NK-92 treated with Interleukin-12 subunit alpha and Interleukin-12 subunit beta, amount 100 ng/mL, for 24 hours (cell line): ENCODE measurements at places on chromosomes 3 and 15.

- DNase-seq: no peak
Measured at GRCh38 chr15:90903733-90904536, 833 bp downstream of the MAN2A2 start.

DNA sequence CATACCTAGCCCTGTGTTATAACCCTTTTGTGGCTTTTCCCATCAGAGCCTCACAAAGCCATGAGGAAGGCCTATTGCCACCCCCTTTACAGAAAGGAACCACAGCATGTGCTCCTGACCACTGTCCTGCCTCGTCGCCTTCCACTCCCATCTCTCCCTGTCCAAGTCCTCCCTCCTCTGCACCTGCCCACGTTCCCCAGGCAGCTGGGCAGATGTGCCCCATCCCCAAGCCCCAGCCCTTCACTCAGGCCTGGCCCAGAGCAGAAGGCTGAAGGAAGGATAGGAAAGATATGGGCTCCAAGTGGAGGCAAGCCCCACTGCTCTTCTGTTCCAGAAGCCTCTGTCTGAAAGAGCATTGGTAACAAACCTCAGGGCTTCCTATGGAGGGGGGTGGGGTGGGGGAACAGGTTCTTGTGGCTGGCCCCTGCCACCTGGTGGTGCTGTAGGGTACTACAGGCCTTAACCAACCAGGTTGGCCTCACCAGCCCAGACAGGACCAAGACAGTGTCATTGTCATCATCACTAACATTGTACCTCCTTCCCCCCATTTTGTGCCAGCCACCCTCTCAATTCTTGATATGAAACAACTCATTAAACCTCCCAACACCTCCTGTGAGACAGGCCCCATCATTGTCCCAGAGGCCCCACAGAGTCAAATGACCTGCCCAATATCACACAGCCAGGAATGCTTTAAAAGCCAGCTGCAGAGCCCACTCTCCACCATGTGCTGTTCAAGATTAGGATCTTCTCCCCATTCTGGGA lies 10.0 kb downstream of the POC1A start:
- peak; percentile 41 for DNase-seq

DNA sequence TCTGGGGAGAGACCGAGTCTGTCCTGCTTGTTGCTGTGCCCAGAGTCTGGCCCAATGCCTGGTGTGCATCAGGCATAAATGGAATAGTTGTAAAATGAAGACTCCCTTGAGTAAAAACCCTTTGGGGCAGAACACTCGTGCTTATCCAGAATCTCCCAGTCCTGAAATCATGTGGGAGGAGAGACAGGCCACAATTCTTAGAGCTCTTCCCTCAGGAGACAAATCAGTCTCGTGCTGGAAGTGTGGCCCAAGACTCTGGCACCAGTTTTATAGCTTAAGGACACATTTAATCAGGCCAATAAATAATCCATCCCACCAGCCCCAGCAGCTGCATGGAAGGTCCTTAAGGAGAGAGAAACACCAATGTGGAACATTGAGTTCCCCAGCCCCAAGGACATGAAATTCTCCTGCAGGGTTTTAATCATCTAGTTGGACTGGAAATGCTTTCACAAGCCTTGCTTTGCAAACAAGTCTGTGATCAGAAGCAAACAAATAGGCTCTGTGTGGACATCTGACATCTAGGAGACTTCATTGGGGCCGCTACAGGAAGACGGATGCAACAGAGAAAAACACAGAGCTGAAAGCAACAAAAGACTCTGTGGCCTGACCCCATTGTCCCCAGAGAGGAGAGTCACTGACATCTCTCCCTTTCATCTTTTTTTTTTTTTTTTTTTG lies 70.4 kb downstream of the LSM3 start:
- no peak for DNase-seq

- DNase-seq: no peak
Measured at GRCh38 chr3:22585504-22585903, 617.6 kb upstream of the UBE2E2 start.

GRCh38 chr3:42957573-42957972 lies 21.5 kb upstream of the GASK1A start:
- no peak for DNase-seq

GRCh38 chr3:123790254-123791072 lies 93.7 kb downstream of the MYLK start:
- DNase-seq: no peak

DNA sequence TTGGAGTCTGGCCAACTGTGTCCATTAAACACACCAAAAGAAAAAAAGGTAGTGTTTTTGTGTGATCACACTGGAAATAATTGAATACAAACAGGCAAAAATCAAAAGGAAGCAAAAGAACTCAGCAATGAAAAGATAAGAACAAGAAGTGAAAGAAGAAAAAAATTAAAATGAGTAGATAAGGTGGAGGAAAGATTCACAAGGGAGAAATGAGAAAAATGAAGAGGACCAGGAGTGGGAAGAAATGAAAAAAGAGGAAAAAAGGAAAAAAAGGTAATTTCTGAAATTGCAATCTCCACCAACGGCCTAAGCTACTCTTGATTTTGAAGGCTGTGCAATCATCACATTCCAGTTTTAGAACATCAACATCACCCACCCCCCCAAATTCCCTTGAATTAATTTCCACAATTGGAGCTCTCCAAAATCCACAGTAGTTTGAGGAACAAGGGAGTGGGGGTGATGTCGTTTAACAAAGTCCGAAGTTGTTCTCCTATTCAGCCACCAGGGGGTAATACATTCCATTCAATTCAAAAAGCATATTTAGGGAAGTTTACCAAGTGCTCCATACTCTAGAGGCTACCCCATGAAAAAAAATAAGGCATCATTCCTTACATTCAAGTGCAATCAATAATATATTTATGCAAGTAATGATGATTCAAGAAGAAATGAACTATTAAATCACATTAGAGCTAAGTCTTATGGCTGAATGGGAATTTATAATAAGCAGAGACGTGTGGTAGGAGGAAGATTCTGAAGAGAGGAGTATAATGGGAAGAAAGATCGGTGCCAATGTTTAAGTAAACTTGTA lies 37.4 kb downstream of the ZNF860 start:
- DNase-seq: no peak

DNA sequence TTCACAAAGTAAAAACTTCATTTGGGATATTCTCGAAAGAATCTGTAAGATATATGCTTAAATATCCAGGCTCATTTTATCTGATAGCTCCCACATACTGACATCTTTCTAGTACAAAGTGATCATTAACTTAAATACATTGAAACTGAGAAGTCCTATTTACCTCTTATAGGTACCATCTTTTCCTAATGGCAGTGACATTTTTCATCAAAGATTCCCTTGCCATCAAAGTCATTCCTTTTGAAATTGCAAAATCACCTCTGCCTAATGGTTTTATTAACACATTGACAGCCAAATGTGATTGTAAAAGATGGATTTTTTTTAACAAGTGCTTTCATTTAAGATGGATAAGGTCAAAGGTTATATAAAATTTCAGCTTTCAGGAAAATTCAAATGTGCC lies 346.6 kb downstream of the MFSD1 start:
- DNase-seq: no peak

- no peak for DNase-seq
Measured at GRCh38 chr15:31352339-31352751, 25.7 kb downstream of the KLF13 start.

- DNase-seq: no peak
Measured at GRCh38 chr3:13506239-13506638, 26.1 kb downstream of the HDAC11 start.

DNA sequence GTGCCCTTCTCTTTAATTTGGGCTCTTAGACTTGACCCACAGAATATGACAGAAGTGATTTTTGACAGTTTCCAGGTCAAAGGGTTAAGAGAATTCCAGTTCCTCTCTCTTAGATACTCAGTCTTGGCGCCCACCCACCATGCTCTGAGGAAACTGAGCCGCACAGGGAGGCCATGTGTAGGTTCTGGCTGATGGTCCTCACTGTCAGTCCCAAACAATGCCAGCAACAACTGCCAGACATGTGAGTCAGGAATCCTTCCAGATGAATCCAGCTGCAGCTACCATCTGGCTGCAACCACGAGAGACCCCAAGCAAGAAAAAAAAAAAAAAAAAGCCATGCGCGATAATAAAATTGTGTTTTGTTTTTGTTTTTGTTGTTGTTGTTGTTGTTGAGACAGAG lies 326.6 kb downstream of the MAGI1 start:
- DNase-seq: no peak

DNA sequence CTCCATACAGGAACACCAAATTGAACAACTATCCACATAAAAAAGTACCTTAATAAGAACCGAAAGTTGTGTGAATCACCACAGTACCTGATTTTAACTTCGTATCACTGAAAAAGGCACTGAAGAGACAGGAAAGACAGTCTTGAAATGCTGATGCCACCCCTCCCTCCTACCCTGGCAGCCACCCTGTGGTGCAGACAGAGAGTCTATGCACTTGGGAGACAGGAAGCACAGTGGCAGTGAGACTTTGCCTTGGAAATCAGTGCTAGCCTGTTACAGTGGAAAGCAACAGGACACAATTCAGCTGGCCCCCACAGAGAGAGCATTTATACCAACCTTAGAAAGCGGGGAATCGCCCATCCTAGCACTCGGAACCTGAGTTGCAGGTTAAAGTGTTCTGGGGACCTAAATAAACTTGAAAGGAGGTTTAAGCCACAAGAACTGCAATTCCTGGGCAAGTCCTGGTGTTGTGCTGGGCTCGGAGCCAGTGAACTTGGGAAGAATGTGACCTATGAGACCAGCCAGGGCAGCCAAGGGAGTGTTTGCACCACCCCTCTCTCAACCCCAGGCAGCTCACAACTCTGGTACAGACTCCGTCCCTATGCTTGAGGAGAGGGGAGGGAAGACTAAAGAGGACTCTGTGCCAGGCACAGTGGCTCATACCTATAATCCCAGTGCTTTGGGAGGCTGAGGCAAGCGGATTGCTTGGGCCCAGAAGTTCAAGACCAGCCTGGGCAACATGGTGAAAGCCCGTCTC lies 240.1 kb downstream of the ISL2 start:
- no peak for DNase-seq

DNA sequence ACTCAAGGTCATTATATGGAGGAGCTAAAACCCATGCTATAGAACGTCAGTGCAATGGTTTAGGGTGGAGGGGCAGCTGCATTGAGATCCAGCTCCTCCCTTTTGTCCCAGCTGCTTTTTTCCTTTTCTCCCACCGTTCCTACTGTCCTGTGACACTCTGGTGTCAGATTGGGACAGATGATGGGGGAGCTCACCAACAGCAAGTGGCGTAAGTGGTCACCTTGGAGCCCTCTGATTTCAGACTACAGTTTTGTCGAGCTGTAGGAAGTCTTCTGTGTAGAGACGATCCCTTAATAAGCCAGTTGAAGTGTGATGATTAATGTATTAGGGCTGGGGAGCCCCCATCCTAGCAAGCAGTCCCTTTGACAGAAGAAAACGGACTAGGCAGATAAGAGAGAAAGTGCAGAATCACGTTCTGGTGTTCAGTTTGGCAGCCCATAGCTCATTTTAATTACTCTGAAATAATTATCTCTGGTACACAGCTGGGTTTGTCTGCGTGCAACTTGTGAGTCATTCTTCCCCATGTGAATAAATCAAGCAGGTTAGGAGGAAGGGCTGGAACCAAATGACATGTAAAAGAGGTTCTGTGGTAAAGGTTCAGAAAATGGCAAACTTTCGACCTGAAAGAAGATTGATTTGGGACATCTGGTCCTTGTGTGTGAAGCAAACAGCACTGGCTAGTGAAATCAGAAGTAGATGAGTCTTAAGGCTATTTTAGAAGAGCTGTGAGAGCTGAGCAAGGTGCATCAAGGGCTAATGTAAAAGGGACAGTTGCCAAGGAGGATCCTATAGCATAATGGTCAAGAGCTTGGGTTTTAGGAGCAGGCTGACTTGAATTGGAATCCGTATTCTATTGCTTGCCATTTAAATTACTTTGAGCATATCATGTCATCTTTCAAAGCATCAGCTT lies 241.4 kb downstream of the EDEM1 start:
- DNase-seq: no peak

- DNase-seq: no peak
Measured at GRCh38 chr15:80034629-80035028, 24.8 kb upstream of the ZFAND6 start.

DNA sequence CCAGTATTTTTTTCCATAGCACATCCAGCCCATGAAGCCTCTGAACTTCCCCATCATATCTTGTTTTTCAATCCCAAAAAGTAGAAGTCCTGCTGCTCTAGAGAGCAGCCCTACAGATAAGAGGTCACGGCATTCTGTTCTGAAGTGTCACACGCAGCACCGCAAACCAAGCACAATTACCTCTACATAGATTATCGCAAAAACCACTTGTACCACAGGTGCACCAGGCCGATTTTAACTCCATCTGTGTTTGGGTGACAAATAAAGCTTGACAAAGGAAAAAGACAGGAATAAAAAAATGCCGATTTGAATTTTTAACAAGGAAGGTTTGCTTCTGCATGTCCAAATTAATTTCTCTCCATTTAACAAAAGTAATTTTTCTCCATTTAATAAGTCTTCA lies 113.7 kb downstream of the MYO5A start:
- DNase-seq: no peak

- no peak for DNase-seq
Measured at GRCh38 chr3:62686503-62687294, 188.5 kb downstream of the CADPS start.

GRCh38 chr3:157242836-157243235 lies 82.9 kb upstream of the CCNL1 start:
- no peak for DNase-seq

GRCh38 chr3:37661615-37662306 lies 199.9 kb upstream of the CTDSPL start:
- DNase-seq: no peak

GRCh38 chr15:94282269-94283250 lies 51.2 kb downstream of the MCTP2 start:
- DNase-seq: no peak

GRCh38 chr3:152538518-152538917 lies 269.8 kb downstream of the MBNL1 start:
- no peak for DNase-seq

- DNase-seq: peak; percentile 11
Measured at GRCh38 chr3:157618075-157618760, 115.0 kb upstream of the VEPH1 start.

DNA sequence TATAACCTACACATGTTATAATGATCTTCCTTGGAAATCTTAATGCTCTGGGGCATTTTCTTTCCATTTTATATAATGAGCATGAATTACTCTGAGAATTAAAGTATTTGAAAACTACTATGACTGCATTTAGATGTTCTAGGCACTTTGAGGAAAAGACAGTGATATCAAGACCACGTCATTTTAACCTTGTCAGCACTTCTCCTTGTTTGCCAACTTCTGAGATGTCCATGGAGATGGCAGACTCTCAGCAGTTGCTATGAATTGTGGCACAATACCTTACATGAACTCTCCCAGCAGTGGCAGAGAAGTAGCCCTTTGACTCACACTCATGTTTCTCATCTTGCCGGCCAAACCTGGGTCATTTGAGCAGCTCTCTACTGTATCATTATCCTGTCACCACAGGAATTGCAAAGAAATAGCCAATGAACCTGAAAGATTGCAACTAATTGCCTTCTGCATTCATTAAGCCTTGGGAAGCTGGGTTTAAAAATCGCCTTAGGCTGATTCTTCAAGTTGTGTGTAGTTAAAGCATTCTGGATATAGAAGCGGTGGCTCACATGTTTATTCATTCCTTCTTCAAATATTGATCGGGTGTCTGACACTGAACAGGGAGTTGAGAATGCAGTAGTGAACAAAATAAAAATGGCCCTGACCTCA lies 272.2 kb upstream of the CFAP20DC start:
- no peak for DNase-seq

GRCh38 chr3:195462308-195462610 lies 19.4 kb upstream of the ACAP2 start:
- no peak for DNase-seq
